ENCODE measurements at places on chromosomes 1 and 21.

DNA sequence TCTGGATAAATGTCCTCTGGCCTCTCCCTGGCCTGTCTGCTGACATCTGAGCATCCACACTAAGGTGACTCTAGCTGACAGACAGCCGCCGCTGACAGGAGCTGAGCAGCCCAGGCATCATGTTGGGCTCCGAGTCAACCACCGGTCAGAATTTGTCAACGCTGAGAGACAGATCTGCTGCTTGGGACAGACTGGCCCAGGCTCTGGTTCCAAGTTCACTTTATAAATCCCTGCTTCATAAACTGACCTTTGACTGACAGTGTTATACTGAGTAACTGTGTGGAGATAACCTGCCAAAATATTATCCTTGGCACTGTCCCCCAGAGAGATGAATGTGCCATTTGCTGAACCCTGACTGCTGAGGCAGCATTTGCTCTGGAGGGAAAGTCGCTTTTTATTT lies 616.7 kb downstream of the NPHP4 start:
- DNase-seq, result no peak

DNA sequence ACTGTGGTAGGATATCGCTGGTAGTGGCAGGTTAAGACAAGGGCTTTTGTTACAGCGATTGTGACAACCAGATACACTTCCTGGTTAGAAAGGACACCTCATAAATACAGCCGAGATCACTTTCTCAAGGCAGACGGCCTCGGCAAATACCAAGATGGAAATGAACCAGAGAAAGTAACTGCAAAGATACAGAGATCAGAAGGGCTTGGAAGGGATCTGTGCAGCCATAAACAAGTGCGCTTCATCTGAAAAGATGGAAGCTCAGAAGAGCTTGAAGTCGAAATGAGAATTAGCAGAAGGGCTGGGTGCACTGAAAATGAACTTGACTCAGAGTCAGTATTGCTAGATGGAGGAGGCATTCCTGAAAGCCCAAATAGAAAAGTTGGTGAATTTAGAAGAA lies 7.1 kb downstream of the DHRS3 start:
- DNase-seq, result no peak

GRCh38 chr1:153646672-153647345 lies 11.7 kb upstream of the SNAPIN start:
- DNase-seq, result no peak

- no peak for DNase-seq
Observed at GRCh38 chr21:38839328-38840286, 33.9 kb downstream of the ETS2 start.

- no peak for DNase-seq
Observed at GRCh38 chr1:4510276-4510691, 144.1 kb upstream of the AJAP1 start.

- no peak for DNase-seq
Observed at GRCh38 chr1:231315887-231316286, 21.8 kb downstream of the EXOC8 start.

GRCh38 chr1:109277434-109278204 lies 5.3 kb downstream of the PSRC1 start:
- peak; percentile 36 for DNase-seq

- DNase-seq, result peak; percentile 52
Observed at GRCh38 chr21:45309069-45309986, 21.6 kb upstream of the POFUT2 start.

GRCh38 chr1:60342569-60342968 lies 269.0 kb upstream of the C1orf87 start:
- no peak for DNase-seq

DNA sequence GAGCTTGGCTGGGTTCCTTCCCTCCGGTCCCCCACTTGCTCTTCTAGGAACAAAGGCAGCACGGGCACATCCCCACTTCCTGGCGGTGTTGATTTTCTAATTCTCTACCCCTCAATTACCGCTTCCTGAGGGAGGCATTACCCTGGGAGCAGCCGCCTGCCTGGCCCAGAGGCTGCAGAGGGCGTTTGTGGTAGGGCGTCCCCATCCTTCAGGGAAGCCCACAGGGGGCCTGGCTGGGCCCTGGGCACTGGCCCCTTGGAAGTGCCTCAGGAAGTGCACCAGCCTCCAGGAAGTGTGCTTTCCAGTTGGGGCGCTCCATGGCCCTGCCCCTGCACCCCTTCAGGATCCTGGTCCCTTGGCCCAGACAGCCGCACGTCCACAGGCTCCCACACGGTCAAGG lies 42.1 kb upstream of the CASZ1 start:
- DNase-seq, result no peak

GRCh38 chr1:26894263-26894662 lies 4.2 kb upstream of the GPN2 start:
- no peak for DNase-seq

Measured in glomerular endothelial cell (primary cell).